Activated CD4-positive, alpha-beta T cell treated with anti-CD3 and anti-CD28 coated beads, Interleukin-2, amount 10 ng/mL, durations not matched to agents 7 days and 5 days (primary cell): ENCODE measurements at places on chromosomes 4 and X.
A peak's percentile ranks its signal among the peaks of the same experiment; 100 is the strongest.

- DNase-seq, result no peak
Observed at GRCh38 chr4:91636083-91636482, 667.7 kb upstream of the GRID2 start.

DNA sequence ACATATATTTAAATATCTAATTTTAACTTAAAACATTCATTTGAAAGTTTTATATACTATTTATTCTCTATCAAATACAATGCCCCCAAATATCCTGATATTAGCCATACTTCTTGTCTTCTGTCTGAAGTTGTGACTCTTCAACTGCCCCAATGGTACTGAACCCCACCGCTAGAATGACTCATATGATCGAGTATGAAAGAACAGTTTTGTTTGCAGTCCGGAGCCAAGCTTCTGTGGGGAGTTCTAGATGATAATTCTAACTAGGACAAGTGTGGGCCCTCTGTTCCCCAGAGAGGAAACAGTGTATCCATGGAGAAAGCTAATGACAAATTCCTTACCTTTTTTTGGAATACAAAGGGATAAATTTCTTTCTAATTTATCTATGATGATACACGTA lies 24.7 kb upstream of the CT47A1 start:
- no peak for DNase-seq

- peak; percentile 10 for DNase-seq
Observed at GRCh38 chrX:13167481-13168231, 123.2 kb upstream of the FAM9C start.

GRCh38 chr4:179097741-179098140 lies 1655.5 kb upstream of the AGA start:
- peak; percentile 7 for DNase-seq

GRCh38 chr4:72935462-72935861 lies 134.1 kb downstream of the COX18 start:
- DNase-seq, result no peak

DNA sequence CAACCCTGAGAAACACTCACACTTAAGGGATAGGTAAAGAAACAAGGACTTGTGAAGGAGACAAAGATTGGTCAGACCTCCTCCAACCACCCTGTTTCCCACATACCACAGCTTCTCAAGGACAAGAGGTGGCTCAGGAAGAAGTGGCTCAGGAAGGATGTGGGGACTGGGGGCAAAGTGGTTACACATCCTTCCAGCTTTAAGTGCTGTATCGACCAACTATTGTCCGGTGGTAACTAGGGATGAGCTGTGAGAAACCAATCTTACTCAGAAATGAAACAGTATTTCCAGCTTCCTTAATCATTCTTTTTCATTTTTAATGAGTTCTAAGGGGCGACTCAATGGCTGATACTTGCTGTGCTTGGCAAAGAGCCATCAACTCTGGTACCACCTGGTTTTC lies 8.5 kb upstream of the LHFPL1 start:
- no peak for DNase-seq

DNA sequence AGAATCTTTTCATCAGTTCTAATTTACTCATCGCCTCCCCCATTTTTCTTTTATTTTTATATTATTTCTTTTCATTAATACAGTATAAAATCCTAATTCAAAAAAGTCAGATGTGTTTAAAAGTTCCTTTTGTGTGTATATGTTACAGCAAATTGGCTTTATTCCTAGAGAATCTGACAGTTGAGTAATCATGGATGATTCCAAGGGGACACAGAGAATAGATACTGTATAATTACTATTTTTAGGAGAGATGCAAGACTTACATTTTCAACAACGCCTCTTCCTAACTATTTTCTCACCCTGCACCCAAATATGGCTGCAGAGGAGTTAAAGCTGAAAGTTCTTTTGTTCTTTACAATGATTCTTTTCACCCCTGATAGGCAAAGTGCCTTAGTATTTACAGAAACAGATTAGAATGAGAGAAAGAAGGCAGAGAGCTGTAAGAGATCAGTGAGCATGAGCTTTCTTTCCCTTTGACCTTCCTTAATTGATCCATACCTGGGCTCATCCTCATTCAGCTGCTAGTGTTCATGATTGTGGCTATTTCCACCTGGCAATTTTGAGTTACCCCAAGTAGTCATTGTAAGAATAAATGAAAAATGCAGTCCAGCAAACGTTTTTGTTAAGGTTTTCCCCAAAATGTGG lies 210.8 kb downstream of the SLC4A4 start:
- no peak for DNase-seq

DNA sequence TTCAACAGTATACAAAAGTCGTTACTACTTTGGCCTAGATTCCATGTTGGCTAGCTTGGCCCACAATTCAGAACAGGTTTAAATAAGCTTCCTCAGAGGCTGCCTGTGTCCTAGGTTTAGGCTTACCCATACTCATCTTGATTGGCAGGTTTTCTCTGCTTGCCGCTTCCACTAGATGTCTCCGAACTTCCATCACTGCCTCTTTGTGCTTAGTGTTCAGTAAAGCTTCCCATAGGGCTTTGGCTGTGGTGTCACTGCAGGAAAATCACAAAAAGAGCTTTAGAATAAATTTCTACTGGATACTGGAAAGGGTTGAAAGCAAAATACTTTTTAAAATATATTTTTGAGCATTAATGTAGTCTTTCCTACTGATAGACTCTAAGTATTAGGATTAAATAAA lies 52.4 kb downstream of the SCFD2 start:
- no peak for DNase-seq

DNA sequence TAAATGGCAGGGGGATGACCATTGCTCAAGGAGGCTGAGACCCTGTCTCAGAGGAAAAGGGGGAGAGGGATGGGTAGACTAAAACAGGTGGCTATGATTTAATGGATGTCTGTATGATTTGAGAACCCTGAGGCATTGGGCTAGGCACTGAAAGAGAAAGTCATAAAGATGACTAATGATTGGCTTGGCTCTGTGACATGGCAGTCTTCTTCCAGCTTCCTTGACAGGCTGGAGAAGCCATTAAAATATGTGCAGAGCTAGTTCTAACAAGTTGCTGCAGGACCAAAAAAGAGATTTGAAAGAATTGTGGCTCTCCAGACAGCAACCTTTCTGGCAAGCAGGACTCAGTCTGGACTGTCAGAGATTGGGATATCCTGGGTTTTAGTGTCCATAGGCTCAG lies 53.6 kb downstream of the AMER1 start:
- DNase-seq, result no peak

- DNase-seq, result no peak
Observed at GRCh38 chrX:3627594-3627993, 85.9 kb downstream of the PRKX start.

GRCh38 chr4:31667686-31668085 lies 947.5 kb downstream of the PCDH7 start:
- DNase-seq, result no peak

DNA sequence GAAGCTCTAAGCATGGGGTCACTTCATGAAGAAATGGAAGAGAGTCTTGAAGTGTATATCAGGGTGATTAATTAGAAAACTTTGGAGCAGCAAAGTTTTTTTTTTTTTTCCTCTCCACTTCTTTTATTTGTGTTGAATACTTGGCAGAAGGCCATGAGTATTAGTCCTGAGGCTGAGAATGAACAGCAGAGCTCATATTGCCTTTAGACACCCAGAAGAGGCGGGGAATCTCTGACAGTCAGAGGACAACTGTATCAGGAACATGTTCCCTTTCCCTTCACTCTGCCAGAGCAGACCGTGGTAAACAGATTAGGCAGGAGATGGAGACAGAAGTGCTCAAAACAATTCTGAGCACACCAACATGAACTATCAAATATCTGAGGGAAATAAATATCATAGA lies 300.9 kb downstream of the FAM47A start:
- no peak for DNase-seq

- DNase-seq, result no peak
Observed at GRCh38 chr4:85369703-85370380, 105.1 kb upstream of the ARHGAP24 start.

- DNase-seq, result no peak
Observed at GRCh38 chrX:52585892-52586291, 68.8 kb downstream of the SSX7 start.
